Renal cortex interstitium (tissue), 15 donors: ENCODE measurements at places on chromosomes 2 and 18.

- DNase-seq: no peak
These were observed 34.3 kb upstream of the SNORC start for GRCh38 chr2:232835687-232836208.

DNA sequence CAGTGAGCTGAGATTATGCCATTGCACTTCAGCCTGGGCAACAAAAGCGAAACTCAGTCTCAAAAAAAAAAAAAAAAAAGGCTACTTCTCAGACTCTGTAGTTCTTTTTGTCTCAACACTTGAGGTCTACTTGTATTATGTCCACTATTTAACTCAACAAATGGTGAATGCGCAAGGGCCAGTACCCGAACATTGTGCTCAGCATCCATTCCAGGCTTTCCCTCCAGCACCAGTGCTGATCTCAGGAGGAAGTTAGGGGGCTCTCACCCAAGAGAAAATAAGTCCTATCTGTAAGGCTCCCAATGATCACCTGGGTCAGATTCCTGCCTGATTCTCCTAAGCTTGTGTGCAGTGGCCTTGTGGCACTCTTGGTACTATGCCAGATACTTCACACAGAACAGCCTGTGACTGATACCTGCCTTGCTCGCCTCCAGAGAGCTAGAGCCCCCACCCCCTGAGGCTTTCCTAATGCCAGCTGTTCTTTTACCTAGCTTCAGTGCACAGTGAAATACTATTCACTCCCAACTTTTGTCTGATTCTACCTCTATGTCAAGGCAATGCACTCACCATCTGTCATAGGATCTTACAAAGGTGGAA lies 74.9 kb downstream of the INO80D start:
- no peak for DNase-seq

DNA sequence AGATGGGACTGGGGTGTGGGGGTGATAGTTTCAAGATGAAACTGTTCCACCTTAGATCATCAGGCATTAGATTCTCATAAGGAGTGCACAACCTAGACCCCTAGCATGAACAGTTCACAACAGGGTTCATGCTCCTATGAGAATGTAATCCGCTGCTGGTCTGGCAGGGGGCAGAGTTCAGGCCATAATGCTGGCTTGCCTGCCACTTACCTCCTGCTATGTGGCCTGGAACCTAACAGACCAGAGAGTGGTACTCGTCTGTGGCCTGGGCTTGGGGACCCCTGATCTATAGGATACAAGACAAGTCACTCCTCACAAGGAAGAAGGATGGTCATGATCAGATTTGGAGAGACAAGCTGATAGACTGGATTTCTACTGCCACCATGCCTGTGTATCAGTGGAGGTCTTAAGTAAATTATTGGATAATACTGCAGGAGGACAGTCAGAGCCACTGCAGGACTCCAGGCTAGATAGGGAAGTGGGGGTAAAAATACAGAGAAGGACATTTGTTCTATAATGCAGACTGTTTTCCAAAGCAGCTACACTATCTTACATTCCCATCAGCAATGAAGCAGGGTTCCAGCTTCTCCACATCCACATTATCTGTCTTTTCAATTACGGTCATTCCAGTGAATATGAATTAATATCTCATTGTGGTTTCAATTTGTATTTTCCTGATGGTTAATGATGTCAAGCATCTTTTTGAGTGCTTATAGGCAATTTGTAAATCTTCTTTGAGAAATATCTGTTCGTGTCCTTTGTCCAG lies 28.8 kb upstream of the APOB start:
- DNase-seq: no peak

GRCh38 chr2:183511154-183511553 lies 386.9 kb downstream of the NUP35 start:
- no peak for DNase-seq

GRCh38 chr2:234139755-234140154 lies 89.3 kb downstream of the SPP2 start:
- DNase-seq: no peak

GRCh38 chr2:217784996-217785543 lies 217.7 kb downstream of the TNS1 start:
- DNase-seq: no peak

DNA sequence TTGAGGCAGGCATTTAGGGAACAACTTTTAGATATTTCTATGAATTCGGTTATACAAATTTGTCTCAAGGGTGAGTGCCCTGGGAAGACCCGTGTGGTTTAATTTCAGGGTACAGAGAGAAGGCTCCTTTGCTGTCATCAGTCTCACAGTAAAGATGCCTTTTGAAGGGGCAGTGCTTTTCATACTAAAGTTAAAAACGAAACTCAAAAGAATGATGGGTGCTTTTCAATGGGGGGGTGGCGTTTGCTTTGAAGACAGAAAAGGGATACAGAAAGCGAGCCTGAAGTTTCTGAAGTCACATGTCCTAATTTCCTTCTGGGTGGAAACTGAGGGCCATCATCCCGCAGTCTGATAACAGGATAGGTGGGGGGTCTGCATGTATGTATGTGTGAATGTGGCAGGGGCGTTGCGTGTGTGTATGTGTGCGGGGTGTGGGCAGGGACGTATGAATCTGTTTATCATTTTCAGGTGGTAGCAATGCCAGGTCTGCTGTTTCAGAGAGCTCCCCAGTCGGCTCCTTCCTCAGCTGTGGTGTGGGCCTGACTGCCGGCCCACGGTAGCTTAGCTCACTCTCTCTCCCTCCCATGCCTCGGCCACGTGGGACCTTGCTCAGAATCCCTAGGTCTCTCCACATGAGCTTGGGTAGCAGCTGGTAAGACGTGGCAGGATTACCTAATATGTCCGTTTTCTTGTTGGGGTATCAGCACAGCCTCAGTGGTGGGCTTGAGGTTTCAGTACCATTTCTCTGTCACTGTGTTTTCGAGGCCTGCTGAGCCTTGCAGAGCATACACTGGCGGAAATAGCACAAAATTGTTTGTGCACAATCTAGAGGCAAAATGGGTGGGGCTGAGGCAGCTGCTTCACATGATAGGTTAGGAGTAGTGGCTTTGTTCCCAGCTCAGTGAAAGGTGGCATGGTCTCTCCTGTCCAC lies 32.7 kb downstream of the ARHGAP25 start:
- DNase-seq: no peak

DNA sequence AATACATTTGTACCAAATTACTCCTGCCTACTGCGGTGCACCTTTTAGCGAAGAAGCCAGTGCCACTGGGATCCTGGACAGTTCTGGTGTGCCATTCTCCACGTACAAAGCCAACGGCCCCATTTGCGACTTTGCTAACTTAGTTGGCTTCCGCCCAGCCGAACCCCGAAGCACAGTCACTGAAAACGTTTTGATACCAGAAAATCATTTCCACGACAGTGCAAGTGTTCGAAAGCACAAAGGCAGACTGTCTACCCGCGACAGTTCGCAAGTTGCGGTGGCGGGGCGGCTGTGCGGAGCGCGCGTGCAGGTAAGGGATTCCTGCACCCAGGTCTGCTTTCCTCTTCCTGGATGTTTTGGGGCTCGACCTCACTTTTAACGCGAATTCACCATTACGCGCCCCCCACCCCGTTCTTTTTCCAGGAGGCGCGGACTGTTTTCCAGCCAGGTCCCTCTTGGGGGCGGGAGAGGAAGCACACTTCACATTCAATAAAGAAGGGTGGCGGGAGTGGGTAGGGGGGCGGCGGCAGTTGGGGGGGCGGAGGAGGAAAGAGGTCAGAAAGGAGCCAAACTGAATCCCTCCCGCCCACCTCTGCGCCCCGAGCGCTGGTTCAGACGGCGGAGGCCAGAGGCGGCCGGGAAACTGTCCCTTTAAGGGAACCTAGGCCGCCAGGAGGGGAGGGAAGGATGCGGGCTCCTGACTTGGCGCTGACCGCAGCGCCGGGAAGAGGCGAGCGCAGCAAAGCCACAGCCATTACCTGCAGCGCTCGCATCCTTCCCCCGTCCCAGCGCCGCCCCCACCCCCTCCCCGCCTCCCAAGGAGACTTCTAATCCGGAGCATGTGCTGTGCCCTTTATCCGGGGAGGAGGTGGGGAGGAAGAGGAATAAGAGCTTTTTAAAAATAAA lies 107.4 kb upstream of the KCTD1 start:
- DNase-seq: peak; percentile 70

- DNase-seq: no peak
These were observed 48.1 kb downstream of the ODC1 start for GRCh38 chr2:10400002-10400401.

- DNase-seq: no peak
These were observed 103.0 kb upstream of the STK17B start for GRCh38 chr2:196274387-196274809.

- DNase-seq: no peak
These were observed 9.2 kb downstream of the CNTNAP5 start for GRCh38 chr2:124034265-124034664.
